ENCODE measurements at places on chromosomes 13 and 19.

- DNase-seq, result no peak
Observed at GRCh38 chr13:91193358-91193757, 154.1 kb upstream of the MIR17HG start.

DNA sequence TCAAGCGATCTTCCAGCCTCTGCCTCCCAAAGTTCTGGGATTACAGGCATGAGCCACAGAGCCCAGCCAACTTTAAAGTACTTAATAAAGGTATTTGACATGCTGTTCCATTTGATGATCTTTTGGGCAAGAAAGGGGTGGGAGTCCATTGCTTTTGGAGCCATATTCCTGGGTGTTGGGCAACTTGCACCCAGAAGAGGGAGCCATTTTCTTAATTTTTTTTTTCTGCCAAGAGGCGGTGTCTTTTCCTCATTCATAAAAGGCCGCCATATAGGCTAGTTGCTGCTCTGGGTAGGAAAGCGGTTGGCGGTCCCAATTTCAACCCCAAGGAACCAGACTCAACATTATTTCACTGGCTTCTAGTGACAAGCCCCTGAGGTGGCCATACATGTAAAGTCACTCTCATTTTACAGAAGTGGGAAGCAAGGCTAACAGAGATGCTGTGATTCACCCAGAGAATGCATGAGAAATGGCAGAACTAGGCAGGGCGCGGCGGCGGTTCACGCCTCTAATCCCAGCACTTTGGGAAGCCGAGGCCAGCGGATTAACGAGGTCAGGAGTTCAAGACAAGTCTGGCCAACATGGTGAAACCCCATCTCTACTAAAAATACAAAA lies 139.6 kb downstream of the CACNA1A start:
- no peak for DNase-seq

DNA sequence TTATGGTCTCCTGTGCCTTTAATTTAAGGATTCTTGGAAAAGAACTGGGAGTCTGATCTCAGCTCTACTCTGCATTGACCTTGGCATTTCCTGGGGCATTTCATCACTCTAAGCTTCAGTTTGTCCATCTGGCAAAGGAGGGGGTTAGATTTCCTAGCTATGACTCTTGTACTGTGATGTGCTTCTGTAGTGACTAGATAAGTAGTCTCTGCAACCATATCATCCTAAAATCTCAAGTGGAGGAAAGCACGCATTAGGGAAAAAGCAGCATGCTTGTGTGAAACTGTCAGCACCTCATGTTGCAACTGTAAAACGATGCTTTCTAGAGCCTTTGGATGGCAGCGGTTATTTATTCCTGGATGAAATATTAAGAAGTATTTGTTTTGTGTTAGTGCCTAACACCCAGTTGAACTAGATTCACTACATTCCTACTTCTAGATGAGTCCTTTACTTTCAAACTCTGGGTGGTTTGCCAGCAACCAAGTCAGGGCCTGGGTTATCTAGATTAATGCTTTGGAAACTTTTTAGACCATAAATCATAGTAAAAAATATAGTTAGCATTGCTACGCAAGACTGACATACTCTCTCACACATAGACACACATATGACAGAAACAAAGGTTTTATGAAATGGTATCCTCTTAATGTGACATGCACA lies 6.8 kb downstream of the WDFY2 start:
- DNase-seq, result no peak

DNA sequence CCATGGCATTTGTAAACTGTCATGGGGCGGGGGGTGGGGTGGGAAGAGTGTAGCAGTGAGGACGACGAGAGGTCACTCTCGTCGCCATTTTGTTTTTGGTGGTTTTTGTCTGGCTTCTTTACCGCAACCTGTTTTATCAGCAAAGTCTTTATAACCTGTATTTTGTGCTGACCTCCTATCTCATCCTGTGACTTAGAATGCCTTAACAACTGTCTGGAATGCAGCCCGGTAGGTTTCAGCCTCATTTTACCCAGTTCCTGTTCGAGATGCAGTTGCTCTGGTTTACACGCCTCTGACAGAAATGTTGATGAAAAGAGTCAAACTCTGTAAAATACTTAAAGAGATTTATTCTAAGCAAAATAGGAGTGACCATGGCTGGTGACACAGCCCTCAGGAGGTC lies 852.0 kb downstream of the DACH1 start:
- no peak for DNase-seq

DNA sequence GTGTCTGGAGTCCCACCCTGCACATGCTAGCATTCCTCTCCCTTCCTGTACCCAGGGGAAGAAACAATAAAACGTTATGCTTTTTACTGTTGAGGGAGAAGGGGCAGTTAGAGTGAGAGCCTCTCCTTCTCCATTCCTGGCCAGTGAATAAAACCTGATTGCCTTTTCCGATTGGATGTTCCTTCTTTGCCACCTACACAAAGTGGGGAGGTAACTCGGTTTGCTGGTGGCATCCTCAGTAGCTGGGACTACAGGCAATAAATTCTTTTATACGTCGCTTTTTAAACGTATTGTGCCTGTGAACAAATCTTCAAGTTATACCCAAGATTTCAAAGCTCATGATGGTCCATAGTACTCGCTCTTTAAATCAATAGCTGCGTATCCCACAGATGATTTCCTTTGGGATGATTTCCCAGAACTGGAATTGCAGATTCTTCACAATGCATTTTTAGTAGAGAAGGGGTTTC lies 660 bp upstream of the MVB12A start:
- no peak for DNase-seq

- DNase-seq, result no peak
Observed at GRCh38 chr13:53921473-53921872, 892.9 kb downstream of the OLFM4 start.

- no peak for DNase-seq
Observed at GRCh38 chr19:48174445-48175030, 4.1 kb downstream of the ZSWIM9 start.

DNA sequence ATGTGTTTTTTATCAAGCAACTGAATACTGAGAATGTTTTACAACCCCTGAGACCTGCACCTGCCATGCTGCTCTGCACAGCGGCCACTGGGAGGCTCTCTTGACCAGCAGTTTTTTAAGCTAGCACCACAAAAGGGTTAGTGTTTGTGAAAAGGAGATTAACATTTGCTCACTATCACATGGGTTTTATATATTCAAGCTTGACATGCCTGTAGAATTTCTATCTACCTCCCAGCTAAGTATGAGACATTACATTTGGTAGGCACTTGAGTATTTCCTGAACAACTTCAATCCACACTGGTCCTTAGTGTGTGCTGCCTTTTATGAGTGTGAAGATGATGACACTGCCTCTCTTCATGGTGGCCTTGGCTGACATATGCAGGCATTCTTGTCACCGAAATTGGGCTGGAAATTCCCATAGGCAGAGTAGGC lies 1238.9 kb downstream of the UQCRFS1 start:
- DNase-seq, result no peak

DNA sequence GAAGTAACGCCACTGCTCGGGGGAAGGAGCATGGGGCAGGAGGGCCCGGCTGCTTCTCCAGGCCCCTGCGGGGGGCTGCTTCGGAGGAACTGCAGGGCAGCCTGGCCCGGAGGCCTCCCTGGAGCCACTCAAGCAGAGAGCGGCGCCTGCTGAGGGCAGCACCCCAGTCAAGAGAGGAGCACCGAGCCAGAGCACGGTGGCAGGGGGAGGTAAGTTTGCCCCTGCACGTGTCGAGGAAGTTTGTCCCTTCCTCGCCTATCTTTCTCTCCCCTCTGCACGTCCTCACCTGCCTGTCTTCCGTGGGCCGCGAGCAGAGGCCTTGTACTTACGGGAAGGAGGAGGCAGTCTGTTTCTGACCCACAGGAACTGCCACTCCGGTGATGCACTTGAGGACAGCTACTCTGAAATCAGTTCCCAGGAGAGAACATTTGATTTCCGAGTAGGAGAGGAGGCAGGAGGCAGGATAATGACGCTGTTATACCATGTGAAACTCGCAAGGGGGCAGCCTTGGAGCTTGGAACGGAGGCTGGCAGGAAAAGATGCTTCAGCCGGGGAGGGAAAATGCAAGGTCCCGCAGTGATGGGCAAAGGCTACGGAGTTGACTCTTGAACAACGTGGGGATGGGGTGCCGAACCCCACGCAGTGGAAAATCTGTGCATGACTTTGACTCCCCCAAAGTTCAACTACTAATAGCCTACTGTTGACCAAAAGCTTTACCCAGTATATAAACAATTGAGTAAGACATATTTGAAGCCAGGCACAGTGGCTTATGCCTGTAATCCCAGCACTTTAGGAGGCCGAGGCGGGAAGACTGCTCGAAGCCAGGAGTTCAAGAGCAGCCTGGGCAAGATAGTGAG lies 5.0 kb downstream of the FFAR1 start:
- DNase-seq, result peak; percentile 69

- DNase-seq, result no peak
Observed at GRCh38 chr13:98253526-98253925, 76.5 kb upstream of the RNF113B start.

GRCh38 chr13:101325423-101325822 lies 90.9 kb downstream of the NALCN start:
- DNase-seq, result no peak

- no peak for DNase-seq
Observed at GRCh38 chr13:22569811-22570210, 611.0 kb upstream of the SGCG start.

GRCh38 chr19:18397242-18398202 lies at the start of gene LRRC25:
TSS of gene LRRC25 (minus strand) at chr19:18397622. CDS start at chr19:18396963, 659 bp downstream.
- no peak for DNase-seq

DNA sequence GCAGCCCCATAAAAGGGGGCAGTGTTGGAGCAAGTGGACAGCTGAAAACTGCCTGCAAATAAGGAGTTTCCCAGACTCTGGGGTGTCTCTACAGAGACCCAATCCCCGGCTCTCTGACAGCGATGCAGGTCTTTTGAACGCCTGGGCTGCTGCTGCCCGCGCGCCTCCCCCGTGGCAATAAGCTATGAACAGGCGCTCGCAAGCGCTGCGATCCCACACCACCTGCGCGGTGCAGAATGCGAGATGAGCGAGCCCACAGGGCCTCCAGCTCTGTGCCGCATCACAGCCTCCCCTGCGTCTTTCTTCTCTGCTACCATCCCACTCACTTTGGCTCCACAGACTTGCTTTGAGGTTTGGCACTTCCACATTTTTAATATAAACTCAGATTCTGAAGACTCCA lies 62.3 kb downstream of the KCTD15 start:
- DNase-seq, result no peak

GRCh38 chr19:35062942-35063341 lies 21.4 kb downstream of the HPN start:
- no peak for DNase-seq

DNA sequence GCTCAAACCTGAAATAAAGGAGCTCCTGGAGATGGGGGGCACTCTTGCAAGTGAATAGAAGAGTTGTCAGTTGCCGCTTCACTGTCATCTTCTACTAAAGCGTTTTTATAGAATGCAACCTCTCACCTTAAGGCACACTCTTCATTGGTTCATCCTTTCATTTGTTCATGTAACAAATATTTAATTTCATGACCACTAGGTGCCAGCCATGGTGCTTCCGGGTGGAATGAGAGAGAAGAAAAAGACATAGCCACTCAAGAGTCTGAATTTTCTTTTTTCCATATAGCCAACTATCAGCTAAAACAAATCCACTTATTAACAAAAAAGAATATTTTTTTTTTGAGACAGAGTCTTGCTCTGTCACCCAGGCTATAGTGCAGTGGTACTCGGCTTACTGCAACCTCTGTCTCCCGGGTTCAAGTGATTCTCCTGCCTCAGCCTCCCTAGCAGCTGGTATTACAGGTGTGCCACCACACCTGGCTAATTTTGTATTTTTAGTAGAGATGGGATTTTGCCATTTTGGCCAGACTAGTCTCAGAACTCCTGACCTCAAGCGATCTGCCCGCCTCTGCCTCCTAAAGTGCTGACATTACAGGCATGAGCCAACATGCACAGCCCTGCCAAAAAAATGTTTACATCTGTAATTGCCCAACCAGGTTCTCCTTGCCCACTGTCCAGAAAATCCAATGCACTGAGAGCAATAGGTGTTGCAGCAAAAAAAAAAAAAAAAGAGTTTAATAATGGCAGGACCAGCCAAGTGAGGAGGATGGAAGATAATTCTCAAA lies 22.1 kb upstream of the SACS start:
- DNase-seq, result no peak

DNA sequence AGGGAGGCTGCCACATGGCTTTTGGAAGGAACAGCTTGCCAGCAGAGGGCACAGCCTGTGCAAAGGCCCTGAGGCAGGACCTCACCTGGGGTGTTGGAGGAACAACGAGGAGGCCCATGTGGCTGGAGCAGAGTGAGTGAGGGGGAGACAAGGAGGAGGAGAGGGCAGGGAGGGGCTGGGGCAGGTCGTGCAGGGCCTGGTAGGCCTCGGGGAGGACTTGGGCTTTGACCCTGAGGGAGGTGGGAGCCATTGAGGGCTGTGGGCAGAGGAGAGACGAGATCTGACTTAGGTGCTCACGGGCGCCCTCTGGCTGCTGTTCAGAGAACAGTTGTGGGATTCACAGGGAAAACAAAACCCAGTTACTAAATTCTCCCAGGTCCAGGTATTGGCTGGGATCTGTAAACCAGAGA lies 25.2 kb downstream of the ZNRF4 start:
- DNase-seq, result no peak

GRCh38 chr13:80721689-80722088 lies 380.8 kb upstream of the SPRY2 start:
- DNase-seq, result no peak

DNA sequence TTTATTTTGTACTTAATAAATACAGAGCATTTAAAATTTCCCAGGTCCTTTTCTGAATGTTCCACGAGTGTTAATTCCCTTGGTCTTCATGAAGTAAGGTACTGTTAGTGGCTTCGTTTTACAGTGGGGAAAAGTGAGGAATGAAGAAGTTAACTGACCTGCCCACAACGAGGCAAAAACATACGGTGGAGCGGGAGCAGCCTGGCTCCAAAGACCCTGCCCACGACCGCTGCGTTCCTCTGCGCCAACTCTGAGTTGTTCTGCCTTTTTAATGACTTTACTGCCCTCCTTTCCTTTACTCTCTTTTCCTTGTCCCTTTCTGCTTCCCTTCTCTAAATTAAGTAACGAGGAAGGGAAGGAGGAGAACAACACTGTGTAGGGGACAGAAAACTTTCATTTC lies 392.9 kb downstream of the PCDH9 start:
- DNase-seq, result no peak

DNA sequence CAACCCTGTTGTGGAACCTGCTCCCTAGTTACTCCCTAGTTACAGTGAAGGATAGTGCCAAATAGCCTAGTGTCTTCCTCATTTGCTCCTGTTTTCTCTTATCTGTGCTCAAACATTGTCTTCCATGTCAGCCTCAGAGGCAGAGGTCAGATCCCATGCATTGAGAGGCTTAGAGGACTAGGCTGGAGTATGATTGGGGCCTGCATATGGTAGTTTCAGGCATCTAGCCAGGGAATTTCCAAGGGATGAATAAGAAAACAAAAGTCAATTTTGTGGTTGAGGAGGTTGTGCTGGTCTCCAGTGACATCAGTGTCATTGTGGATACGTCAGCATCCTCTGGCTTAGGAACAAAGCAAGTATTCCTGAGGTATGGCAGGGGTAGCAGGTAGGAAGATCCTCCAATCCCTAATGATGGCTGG lies 9.4 kb downstream of the ZNF546 start:
- DNase-seq, result no peak

Data from right kidney (tissue), 9 donors.